ENCODE measurements at places on chromosomes 12 and 14.

DNA sequence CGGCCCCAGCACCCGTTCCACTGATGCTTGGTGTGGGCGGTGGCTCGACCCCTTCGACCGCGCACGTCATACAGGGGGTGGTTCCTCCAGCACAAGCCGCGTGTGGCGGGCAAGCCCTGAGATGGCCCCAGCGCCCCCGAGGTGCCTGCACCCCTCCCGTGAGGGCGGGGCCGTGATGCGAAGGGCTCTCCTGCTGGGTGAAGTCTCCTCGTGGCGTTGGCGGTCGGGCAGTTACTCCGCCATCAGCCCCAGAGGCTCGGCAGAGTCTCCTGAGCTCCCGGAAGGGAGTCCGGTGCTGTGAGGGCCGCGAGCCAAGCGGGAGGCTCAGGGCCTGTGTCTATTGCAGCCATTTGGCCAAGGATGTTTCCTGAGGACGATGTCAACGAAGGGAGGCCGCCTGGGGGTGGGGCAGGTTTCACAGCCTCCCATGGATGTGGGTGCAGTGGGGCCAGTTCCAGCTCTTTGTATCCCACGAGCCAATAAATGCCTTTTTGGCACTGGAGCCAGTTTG is 78.1 kb upstream of the GALNT9 start:
- no peak for DNase-seq

DNA sequence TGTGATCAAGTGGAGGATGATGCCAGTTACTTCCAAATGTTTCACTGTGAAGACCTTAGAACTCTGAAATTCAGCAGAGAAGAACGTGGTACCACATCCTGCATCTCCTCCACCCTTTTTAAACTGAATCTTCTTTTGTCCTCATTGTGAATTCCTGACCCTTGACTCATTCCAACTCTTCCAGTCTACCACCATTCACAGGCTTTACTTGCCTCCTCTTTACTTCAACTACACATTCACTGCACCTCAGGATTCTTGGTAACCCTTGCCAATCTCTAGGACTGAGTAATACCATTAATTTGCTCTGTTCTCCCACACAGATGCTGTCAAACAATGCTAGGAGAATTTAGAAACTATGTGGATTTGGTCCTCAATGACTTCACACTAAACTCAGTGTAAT is 37.3 kb downstream of the PPP1R12A start:
- no peak for DNase-seq

- DNase-seq: no peak
Measured at GRCh38 chr12:95882873-95883272, 24.1 kb downstream of the SNRPF start.

DNA sequence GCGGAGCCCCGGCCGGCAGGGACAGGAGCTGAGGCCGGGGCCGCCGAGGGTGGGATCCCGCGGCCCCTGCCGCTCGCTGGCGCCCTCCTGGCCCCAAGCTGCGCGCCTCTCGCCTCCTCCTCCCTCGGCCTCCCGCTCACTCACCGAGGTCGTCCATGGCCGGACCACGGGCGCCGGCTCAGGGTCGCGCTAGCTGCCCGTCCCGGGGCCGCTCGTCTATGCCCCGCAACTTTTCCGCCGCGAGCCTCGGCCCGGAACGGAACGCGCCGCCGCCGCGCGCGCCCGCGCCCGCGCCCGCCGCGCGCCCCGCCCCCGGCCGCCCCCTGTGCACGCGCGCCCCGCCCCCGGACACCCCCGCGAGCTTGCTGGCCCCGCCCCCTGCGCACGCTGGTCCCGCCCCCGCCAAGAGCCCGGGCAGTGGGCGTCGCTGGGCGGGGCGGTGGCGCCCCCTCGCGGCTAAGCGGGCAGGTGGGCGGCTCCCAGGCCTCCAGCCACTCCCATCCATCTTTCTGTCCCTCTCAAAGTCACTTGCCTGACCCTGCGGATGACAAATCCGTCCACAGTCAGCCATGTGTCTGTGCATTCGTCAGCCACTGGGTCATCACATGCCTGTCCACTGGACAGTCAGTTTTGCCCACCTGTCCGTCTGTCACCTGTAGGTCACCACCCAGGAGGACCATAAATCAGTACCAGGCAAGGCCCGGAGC is at the start of gene PXN:
PXN (minus strand) TSS at position 258 of the 707 bp plus-strand sequence; CDS start at position 157, 101 bp downstream.
- DNase-seq: peak; percentile 92

GRCh38 chr12:107404981-107405380 is 280.6 kb upstream of the PWP1 start:
- peak; percentile 34 for DNase-seq

DNA sequence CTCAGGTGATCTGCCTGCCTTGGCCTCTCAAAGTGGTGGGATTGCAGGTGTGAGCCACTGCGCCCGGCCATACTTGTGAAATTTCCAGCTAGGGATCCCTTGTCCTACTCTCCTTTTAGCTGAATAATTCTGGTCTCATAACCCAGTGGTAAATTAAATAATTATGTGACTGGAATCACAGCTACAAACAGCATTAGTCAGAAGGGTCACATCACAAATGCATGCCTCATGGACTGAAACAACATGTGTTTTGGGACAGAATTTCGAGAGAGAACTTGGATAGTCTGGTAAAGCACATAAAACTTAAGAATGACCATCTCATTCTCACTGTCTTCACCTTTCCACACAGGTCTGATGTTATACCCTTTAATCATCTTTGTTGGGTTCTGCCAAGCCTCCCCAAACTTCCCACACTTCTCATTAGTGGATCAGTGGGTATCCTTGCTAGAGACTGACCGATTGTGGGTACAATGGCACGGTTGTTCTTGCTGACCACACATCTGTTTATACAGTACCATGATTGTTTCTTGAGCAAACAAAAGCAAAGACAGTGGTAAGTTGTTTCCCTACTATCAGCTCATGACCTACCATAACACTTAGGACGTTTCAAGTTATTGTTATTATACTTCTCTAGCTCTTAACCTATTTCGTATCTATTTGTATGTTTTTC is 5.1 kb downstream of the GPRC5D start:
- DNase-seq: no peak

DNA sequence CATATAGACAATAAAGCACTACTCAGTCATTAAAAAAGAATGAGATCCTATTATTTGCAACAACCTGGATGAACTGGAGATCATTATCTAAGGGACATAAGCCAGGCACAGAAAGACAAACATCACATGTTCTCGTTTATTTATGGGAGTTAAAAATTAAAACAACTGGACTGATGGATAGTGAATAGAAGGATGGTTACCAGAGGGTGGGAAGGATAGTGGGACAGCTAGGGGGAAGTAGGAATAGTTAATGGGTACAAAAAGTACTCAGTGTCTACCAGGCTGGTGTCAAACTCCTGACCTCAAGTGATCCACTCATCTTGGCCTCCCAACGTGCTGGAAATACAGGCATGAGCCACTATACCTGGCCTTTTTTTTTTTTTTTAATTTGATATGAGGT is 56.7 kb upstream of the KTN1 start:
- no peak for DNase-seq

DNA sequence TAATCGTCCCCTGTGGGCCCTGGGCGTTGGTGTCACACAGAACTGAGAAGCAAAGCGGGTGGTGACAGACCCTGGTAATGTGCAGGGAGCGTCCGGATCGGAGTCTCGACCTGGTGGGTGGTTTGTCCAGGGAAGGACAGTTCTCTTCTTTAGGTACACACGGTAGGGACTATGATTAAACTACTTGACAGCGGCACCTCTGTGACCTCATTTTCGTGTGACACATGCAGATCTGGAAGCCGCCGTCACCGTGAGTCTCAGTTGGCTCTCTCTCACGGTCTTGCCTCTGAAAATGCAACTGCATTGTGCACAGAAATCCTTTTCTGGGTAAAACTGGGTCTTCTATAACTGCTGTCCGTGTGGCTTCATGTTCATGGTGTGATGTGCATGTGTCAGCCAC is 32.1 kb downstream of the XRCC3 start:
- DNase-seq: no peak

DNA sequence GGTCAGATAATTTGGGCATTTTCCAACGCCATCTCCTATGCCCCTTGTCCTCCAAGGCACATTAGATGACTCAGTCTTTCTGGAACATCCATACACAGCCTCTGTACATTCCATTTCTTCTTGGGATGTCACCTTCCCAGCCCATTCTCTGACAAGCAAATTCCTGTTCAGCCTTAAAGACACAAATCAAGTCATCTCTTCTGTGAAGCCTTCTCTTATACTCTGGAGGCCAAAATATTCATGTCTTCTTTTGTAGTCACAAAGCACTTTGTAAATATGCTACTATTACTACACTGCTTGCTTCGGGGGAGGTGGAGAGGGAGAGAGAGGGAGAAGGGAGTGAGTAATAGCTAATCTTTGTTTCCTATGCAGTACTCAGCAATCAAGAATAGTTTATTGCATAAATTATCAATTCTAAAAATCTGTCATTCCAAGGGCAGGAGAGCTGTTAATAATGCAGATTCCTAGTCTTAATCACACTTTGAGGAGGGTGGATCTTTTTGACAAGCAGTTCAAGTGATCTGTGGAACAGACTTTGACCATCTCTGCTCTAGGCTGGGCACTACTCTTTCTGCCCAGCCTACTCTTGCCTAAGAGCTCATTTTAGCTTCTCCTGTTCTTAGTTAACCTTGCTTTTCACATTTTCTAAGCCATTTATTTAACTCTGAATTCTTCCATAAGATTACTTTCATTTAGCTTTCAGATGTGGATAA is 27.9 kb downstream of the KCNMB4 start:
- no peak for DNase-seq

Measured in ELF-1 (cell line).